Midbrain (tissue), 1 donor: ENCODE measurements at places on chromosomes 5 and 9.

- DNase-seq, result peak; percentile 11
These were observed 1.1 kb upstream of the GNA14 start for GRCh38 chr9:77649109-77649812.

GRCh38 chr9:135830496-135830895 lies 76.8 kb downstream of the CAMSAP1 start:
- DNase-seq, result no peak

- no peak for DNase-seq
These were observed 586.0 kb upstream of the BRINP1 start for GRCh38 chr9:119955276-119955675.

- no peak for DNase-seq
These were observed 5.0 kb downstream of the PPARGC1B start for GRCh38 chr5:149735066-149735465.

- DNase-seq, result no peak
These were observed 8.2 kb downstream of the SPATA31E1 start for GRCh38 chr9:87890837-87891236.

- no peak for DNase-seq
These were observed 143.9 kb downstream of the DMRTA1 start for GRCh38 chr9:22590336-22591033.

GRCh38 chr5:139705655-139706587 lies 57.8 kb downstream of the CXXC5 start:
- no peak for DNase-seq

DNA sequence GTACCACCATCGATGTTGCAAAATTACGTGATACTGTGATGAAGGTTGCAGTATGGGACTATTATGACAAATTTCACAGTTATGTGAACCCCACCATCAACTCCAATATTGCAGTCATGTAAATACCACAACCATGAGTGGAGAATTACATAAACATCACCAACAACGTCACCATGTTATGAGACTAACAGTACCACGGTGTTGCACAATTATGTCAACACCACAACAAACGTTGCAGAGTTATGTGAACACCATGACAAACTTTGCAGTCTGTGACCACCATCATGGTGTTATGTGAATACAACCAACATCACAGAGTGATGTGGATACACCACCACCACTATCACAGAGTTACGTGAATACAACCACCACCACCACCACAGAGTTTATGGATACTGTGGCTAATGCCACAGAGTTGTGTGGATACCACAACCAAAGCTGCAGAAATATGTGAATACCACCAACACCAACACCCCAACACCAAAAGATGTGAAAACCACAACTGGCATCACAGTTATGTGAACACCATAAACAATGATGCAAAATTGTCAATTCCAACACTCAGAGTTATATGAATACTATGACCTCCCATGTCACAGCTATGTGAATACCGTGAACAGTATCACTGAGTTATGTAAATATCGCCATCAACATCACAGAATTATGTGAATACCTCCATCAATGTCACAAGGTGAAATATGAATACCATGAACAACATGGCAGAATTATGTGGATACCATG lies 62.4 kb downstream of the SHC3 start:
- DNase-seq, result no peak

- DNase-seq, result no peak
These were observed 363.9 kb upstream of the MEF2C start for GRCh38 chr5:89246864-89247263.

DNA sequence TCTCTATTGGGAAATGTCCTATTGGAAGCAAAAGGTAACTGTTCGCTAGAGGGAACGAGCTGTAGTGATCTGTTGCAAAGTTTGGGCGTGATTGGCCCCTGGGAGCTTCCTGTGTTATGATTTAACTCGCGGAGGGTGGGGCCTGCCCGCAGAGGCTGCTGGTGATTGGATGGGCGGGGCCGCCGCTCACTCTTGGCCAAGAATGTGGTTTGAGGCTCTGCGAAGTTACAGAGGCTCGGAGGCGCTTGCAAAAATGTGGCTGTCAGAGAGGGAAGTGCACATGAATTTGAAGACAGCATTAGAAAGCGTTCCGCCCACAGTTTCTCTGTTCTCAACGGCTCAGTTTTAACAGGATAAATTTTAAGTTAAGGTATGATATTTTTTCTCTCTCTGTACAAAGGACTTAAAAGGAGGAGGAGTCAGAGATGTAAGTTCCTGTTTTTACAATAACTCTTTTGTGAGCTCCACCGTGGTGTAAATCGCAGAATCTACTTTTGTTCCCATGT lies 46.9 kb downstream of the CNTRL start:
- peak; percentile 90 for DNase-seq

DNA sequence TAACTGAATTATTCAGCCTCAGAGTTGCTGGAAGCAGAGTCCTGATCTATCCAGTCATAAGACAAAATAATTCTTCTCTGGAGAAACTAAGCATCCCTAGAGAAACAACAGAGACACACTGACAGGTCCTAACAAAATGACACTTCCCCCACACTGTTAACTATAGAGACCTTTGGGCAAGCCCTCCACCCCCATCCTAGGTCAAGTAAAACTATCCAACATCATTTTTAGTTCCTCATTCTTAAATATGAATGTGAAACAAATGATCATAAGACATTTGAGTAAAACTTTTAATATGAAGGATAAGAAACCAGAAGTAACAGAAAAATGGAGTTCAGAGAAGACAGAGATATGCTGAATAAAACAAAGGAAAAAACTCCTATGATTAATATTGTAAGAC lies 30.9 kb downstream of the CNTLN start:
- DNase-seq, result no peak

- no peak for DNase-seq
These were observed 471.5 kb downstream of the ZNF608 start for GRCh38 chr5:124274949-124275348.

DNA sequence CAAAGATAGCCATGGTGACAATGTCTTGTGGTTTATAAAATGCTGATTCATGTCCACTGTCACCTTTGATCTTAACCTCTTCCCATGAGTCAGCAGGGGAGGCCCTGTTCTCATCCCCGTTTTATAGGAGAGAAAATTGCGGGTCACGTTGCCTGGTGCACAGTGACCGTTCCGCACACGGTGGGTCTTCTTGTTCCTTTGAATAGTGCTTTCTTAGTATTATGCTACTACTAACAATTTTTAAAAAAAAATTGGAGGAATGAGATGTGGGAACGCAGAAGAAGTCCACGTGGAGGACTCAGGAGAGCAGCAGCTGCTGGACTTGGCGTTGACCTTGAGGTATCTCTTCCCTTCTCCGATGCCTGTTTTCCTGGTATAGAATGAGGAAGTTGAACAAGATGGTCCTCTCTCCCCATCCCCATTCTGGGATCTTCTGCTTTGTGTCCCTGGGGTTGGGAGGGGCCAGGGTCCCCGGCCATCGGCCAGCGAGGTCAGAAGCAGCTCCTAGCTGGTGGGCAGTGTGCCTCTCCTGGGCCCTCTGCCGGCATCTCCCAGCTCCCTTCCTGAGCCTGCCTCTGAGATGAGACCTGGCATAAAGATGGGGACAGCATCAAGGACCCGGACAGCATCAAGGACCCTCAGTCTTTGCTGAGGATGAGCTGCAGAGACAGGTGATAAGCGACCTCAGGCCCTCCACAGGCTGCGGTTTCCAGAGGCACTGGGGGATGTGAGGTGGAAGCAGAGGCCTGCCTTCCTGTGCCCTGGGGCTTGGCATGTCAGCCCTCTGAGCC lies 143.9 kb downstream of the C9orf50 start:
- no peak for DNase-seq

- DNase-seq, result no peak
These were observed 125.3 kb downstream of the ROR2 start for GRCh38 chr9:91824601-91825305.

- no peak for DNase-seq
These were observed 174.0 kb downstream of the NR3C1 start for GRCh38 chr5:143229426-143229895.

DNA sequence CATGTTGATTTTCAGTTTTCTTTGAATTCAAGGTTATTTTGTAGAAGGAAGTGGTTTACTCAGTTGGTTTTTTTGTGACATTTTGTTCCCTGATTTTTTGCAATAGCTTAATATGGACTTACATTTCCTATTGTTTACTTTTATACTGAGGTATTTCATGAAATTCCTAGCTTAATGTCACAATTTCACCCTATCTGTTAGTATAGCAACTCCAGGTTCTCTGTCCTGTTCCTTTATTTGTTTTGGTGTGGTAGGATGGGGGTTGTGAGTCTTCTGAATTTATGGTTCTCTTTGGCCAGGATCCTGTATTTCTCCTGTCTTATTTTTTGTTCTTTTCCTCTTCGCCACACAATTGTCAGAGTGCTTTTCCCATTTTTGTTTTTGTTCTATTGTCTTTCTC lies 523.4 kb upstream of the ARRDC3 start:
- no peak for DNase-seq

GRCh38 chr5:37787742-37788141 lies 52.1 kb downstream of the GDNF start:
- no peak for DNase-seq

GRCh38 chr5:30505014-30505886 lies 688.2 kb upstream of the CDH6 start:
- DNase-seq, result peak; percentile 5

- DNase-seq, result no peak
These were observed 18.9 kb upstream of the NPR3 start for GRCh38 chr5:32692036-32692746.

- DNase-seq, result no peak
These were observed 36.1 kb downstream of the TMC1 start for GRCh38 chr9:72557549-72557948.
